ENCODE measurements at places on chromosomes 7 and 10. TPM values are rescaled to one million over a fixed set of nuclear protein-coding genes. Genes with fewer than 3 reads are reported as not detected.

GRCh38 chr10:92419740-92420545, 129.0 kb downstream of the MARCHF5 start:
- H3K36me3 ChIP-seq, result peaks cover 2% of the 10 kb centered on the region
- peaks cover 32% of the 10 kb centered on the region for H3K27me3 ChIP-seq
- DNase-seq, result no peak
- peak overlapping the region; percentile 22 for H3K4me3 ChIP-seq
- no peak overlapping the region for H3K27ac ChIP-seq

Gene DDIT4
- total RNA-seq, result 23.8 TPM

DNA sequence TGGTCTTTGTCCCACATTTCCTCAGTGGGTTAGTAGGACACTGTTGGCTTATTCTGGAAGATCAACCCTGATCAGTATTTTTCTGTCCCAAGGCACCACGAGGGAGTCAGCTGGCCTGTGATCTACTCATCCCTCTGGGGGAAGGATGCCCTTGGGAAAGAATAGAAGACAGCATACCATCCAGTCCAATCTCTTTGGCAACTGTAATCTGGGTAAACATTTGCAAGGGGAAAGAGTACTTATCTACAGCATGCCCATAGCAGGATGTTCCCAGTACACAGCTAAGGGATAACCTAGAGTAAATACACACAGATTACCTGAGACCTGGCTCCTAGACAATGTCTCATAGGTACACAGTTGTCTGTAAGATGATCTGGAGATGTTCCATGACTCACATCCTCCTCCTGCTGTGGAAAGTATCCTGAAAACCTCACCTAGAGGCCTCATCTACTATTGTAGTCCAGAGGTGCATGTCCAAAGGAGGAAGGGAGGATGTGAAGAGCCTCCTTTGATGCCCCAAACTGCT, 134.3 kb upstream of the VWC2 start:
- H3K4me3 ChIP-seq, result no peak overlapping the region
- no peaks in the 10 kb centered on the region for H3K4me1 ChIP-seq
- H3K27ac ChIP-seq, result no peak overlapping the region
- H3K36me3 ChIP-seq, result no peaks in the 10 kb centered on the region
- H3K27me3 ChIP-seq, result no peaks in the 10 kb centered on the region

Gene MSMB
- not detected for total RNA-seq

DNA sequence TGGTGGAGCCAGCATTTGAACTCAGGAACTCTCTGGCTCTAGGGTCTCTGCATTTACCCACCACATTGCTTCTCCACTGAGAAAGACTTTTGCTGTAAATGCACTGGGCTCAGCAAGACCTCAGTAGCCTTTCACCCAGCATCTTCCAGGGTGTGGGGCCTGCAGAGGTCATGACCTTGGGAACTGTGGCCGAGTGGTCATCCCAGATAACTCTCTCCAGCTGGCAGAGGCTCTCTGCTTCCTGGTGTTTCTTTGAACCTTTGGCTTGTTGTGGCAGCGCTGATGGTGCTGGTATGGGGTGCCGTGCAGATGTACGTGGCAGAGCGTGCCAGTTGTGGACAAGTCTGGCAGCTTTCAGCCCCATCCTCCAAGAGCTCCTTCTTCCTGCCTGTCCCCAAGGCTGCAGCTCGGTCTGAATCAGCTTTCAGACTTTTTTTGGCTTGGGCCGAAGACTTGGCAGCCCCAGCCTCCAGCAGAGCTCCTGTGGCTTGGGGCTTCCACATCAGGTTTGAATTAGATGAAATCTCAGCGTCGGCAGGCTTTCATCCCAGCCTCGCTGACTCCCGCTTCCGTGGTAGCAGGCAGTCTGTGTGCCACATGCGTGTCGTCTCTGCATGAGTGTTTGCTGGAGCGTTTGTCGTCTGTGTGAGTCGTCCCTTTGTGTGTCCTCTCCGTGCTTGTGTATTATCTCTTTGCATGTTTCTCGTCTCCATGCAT, 21.5 kb downstream of the ADAMTS14 start:
- H3K27me3 ChIP-seq, result no peaks in the 10 kb centered on the region
- H3K36me3 ChIP-seq, result no peaks in the 10 kb centered on the region
- no peak overlapping the region for H3K4me3 ChIP-seq

DNA sequence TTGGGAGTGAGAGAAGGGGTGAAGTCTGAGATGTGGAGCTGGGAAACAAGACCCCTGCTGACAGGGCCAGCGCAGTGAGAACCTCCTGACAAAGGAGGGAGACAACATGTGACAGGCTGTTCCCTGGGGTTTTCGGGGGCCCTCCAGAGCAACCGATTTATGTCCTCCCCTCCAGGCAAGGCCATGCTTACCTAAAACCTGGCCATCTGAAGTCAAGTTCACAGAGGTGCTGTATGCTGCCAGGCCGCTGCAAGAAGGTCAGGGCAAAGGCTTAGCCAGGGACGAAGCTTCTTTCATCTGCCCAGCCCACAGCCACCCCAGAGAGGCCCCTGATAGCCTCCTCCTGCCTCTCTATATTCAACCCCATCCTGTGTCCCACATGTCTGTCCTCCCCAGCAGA, 20.6 kb downstream of the NPC1L1 start:
- H3K27ac ChIP-seq, result no peak overlapping the region
- DNase-seq, result no peak
- no peaks in the 10 kb centered on the region for H3K36me3 ChIP-seq
- peaks cover 5% of the 10 kb centered on the region for H3K27me3 ChIP-seq
- H3K4me3 ChIP-seq, result no peak overlapping the region
